AG08396 (cell line): ENCODE measurements at places on chromosomes 16 and 17.

DNA sequence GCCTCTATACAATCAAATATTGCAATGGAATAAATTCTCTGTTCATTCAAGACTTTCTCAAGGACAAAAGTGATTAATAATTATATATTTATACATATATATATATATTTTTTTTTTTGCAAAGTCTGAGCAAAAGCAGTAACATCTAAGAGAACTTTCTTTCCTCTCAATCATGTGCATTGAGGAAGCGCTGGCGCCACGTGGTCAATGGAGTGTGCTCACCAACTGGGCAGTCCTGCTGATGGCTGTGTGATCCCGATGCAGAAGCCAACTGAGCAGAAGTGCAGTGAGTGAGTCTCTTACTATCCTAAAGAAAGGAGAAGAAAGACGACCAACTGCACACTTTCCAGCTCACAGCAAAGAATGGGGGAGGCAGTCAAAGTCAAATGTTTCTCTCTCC lies 37.2 kb upstream of the ULK2 start:
- no peak for DNase-seq

DNA sequence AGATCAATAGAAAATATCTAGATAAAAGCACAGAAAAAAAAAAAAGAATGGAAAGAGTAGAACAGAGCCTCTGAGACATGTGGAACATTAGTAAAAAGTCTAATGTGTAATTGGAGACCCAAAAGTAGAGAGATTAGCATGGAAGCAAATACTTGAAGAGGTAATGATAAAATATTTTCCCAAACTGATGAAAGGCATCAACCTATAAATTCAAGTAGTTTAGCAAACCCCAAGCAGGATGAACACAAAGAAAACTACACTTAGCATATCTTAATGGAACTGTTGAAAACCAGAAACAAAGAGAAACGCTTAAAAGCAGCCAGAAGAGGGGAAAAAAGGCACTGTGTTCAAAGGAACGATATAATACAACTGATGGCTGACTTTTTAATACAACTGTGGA lies 16.4 kb downstream of the NF1 start:
- DNase-seq = no peak

DNA sequence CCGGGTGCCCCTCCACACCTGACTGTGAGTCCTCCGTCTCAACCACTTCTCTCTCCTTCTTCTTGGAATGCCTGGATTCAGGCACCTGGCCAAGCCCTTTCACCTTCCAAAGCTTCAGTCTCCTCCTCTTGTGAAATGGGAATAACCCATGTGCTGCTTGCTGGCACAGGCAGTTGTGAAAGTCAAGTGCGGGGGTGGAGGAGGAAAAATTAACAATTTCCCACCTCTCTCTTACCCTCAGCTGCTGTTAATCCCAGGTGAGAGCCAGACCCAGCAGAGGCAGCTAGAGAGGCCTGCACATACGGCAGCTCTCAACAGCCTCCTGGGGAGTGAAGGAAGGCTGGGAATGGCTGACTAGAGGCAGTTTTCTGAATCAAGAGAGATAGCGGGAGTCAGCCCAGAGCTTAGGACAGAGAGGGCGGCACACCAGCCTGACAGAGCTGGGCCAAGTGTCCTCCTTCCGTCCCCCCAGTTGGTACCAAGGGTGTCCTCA lies 77.9 kb upstream of the LGALS9 start:
- no peak for DNase-seq

GRCh38 chr16:75382611-75383010 lies 50.7 kb downstream of the CFDP1 start:
- no peak for DNase-seq

- no peak for DNase-seq
Observed at GRCh38 chr17:81134064-81134781, 31.1 kb upstream of the PVALEF start.

DNA sequence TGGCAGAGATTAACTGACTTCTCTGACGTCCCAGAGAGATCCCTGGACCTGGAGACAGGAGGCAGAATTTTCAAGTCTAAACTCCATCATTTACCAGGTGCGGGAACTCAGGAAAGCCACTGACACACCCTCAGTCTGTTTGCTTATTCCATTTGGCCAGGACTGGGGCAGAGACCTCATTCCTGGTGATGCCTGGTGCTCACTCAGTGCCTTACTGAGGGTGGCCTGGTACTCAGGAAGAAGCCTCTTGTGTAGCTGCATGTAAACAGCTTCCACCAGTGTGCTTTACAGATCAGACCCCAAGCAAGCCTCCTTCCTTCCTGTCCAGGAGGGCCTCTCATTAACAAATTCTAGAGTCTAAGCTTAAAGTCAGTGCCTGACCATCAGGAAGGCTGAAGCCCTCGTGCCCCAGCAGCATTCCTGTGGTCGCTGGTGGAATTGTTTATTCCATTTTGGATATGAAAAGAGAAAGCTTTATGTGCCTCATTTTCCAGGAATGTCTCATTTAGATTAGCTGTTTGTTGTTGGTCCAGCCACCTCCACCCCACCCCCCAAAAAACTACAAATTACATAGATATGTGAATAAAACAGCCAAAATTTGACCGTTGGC lies 236.1 kb upstream of the CDH5 start:
- peak; percentile 72 for DNase-seq

DNA sequence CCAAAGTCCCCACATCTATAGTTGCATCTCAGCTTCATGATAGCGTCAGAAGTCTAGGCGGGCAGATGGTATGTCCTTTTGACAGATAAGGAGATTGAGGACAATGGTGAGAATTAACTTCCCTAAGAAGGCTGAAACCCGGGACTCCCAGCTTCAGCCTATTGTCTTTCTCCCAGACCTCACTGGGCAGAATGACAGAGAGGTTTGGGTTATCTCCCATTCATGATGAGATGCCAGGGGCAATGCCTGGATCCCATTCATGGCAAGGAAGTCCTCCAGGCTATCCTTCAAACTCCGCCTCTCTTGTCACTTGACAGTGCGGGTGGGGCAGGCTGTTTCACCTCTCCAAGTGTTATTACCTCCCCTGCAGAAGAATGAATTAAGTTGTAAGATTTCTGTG lies 100.3 kb downstream of the IRX5 start:
- no peak for DNase-seq

- DNase-seq = no peak
Observed at GRCh38 chr17:33529816-33530215, 236.7 kb upstream of the ASIC2 start.

GRCh38 chr17:82019690-82020571 lies 2.7 kb downstream of the CENPX start:
- DNase-seq = peak; percentile 72

DNA sequence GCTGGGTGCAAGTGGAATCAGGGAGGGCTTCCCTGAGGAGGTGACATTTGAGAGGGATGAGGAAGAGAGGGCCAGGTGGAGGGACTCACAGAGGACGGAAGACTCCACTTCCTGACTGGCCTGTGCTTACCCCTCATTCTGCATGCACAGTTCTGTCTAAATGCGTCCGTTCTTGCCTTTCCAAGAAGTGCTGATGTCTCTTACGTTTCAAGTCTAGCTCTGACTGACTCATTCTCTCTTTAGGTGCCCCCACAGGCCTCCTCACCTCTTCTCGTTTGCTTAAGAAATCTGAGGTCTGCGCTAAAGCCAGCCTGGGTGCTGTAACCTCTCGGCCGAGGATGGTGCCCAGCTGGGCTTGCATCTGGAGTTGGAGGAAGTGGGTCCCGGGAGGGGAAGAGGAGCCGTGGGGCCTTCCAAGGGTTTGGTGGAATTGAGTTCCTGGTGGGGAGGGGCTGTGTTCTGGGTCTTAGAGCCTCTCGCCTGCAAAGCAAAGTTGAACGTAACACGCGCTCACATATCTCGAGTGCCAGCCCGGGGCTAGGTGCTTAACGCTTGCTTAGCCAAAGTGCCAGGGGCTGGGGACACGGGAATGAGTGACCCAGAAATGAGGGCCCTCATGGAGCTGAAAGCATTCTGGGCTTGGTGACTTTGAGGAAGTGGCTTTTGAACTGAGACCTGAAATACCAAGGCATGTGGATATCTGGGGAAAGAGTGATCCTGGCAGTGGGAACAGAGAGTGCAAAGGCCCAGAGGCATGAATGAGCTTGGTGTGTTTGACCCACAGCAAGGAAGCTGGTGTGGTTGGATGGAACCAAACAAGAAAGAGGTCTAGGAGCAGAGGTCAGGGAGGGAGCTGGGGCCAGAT lies 4.8 kb downstream of the IL4R start:
- DNase-seq = no peak

DNA sequence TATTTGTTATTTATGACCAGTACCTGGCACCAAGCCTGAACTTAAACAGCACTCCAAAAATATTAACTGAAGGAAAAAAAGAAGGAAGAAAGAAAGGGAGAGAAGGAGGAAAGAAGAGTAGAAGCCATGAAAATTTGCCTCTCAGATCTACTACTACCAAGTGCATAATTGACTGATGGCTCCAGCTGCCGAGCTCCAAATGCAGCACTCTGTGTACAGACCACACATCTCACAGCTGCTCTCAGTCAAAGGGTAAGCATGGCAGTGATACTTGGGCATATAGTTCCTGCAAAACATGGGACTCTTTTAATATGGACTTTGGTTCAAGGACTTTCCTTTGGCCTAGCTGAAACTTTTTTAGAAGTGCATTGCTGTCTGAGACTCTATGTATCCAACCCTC lies 44.0 kb upstream of the NOG start:
- no peak for DNase-seq

GRCh38 chr17:39699818-39700147 lies at the start of gene ERBB2:
Gene ERBB2, plus strand, starts transcription at chr17:39700064. Its CDS starts 175 bp downstream, at chr17:39700239.
- DNase-seq = peak; percentile 85

DNA sequence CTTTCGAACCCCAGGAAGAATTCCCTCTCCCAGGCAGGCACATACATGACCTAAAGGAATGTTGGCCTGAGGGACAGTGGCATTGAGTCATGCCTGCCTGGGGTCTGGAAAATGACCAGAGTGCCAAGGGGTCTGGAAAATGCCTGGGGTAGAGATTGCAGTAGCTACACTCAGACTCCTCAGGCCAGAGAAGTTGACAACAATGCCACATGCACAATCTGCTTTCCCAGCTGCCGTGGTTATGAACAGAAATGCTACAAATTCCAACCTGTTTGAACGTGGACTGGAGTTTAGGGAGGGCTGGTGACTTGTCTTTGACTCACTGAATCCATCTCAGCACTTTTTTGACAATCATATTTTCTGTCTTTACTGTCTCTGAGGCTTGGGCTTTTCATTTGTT lies 250.0 kb downstream of the ABCC12 start:
- no peak for DNase-seq

DNA sequence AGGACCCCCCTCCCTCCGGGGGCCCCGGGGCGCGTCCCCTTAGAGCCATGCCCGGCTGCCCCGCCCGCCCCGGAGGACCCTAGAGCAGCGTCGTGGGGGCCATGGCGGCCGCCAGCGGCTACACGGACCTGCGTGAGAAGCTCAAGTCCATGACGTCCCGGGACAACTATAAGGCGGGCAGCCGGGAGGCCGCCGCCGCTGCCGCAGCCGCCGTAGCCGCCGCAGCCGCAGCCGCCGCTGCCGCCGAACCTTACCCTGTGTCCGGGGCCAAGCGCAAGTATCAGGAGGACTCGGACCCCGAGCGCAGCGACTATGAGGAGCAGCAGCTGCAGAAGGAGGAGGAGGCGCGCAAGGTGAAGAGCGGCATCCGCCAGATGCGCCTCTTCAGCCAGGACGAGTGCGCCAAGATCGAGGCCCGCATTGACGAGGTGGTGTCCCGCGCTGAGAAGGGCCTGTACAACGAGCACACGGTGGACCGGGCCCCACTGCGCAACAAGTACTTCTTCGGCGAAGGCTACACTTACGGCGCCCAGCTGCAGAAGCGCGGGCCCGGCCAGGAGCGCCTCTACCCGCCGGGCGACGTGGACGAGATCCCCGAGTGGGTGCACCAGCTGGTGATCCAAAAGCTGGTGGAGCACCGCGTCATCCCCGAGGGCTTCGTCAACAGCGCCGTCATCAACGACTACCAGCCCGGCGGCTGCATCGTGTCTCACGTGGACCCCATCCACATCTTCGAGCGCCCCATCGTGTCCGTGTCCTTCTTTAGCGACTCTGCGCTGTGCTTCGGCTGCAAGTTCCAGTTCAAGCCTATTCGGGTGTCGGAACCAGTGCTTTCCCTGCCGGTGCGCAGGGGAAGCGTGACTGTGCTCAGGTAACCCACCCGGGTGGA lies 759 bp downstream of the ALKBH5 start:
- DNase-seq = peak; percentile 53

GRCh38 chr17:29238133-29238850 lies 8.4 kb upstream of the CRYBA1 start:
- DNase-seq = no peak

DNA sequence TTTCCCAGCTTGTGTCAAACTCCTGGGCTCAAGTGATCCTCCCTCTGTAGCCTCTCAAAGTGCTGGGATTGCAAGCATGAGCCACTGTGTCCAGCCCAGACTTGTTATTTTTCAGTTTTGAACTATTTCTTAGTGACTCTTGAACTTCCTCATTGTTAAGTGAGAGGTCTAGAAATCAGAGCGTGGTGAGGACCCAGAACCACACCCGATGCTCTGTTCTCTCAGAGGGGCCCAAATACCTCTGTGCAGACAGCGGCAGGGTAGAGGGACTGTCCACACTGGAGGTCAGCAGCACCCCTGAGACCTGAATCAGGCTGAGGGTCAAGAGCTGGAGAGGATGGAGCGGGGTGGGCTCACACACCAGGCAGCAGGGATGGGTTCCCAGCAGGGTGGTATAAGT lies 47.7 kb upstream of the MEAK7 start:
- no peak for DNase-seq

DNA sequence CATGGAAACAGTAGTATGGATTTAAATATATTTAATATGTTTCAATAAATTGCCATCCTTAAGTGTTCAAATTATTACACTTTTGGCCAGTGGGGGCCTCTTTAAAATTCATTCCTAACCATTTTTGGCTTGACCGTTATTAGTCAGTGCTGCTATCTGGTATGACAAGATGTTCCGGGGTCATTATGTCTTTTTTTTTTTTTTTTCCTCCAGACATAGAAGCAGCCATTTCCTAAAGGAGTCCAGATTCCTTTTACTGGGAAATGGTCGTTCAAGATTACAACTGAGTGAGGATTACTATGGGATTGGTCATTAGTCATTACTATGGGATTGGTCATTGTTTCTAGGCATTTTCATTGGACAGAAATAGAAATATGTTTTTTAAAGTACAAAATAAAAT lies 53.4 kb downstream of the NF1 start:
- no peak for DNase-seq

DNA sequence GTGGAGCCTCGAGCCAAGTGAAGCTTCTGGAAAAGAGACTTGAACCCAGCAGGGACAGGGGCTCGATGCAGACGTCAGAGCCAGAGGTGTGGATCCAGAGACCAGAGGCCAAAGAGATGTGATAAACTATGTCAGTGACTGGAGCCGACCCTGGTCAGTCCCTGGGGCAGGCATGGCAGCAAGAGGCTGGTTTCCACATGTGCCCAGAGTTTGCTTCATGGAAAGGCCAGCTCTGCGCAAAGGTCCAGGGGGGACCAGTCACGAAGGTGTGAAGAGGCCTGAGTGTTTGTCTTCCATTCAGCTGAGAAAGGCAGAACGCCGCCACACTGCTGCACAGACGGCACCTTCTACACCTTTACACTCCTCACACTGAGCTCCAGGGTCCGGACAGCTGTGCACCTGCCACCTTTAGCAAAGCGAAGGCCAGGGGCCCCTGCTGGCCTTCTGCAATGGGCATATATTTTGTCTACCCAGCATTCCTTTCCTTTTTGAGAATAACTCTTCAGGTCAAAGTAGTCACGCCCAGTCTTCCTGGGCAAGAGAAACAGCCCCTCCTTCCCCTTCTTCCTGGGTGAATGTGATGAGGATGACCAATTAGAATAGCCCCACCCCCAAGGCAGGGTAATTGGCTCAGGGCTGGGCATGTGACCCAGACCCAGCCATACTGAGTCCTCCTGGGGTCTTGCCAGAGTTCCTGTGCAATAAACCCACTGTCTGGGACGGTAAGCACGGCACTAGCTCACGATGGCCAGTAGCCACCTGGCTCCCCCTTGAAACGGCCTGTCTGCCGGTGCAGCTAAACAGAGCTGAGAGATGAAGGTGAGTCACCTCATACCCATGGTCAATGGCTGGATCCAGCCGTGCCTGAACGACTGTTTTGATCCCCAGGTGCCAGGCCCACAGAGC lies 2.3 kb upstream of the RPH3AL start:
- DNase-seq = no peak
